ENCODE measurements at places on chromosomes 2 and 18.

GRCh38 chr2:43020296-43020695 lies 206.1 kb downstream of the ZFP36L2 start:
- no peak for DNase-seq

DNA sequence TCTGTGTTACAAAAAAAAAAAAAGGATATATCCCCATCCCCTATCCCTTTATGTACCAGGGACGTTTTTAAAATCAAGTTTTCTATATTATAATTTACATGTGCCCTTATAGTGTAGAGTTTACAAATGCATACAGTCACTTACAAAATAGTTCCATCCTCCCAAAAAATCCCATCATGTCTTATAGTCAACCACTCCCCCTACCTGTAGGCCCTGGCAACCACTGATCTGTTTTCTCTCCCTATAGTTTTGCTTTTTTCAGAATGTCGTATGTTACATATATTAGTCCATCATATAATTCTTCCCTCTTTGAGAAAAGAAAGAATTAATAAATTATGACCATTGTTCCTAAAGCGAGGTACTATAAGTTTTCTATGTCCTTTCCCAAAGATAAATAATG lies 17.8 kb downstream of the CFAP210 start:
- no peak for DNase-seq

GRCh38 chr2:64910972-64911433 lies 78.2 kb upstream of the SLC1A4 start:
- DNase-seq, result no peak

- no peak for DNase-seq
Observed at GRCh38 chr18:45085916-45086624, 405.4 kb downstream of the SETBP1 start.

DNA sequence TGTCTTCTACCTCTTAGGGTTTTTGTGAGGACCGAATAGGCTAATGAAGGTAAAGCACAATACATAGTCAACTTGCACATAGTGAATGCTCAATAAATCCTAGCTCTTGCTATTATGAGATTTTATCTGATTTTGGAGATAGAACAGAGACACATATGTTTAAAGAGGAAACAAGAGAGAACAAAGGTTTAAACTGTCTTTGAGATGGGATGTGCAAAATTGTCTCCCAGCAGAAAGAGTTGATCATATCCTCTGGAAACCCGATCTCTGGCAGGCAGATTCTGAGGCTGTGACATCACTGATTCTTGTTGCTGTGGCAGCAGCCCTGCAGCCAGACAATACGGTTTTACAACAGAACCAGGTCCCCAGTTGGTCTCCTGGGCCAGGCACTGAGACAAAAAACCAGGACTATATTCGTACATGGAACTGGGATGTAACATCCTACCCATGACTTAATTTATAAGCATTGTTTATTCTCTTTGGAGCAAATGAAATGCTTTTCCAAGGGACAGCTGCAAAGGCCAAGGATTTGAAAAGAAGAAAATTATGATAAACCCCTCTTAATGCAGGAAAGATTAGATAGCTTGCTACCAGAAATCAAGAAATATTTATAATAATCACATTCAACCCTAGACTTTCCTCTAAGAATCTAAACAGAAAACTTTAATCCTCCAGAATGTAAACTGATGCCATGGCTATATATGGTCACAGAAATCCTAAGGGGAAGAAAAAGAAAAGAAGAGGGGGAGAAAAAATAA lies 80.2 kb downstream of the SLC8A1 start:
- DNase-seq, result no peak

GRCh38 chr2:112021781-112022231 lies 33.3 kb upstream of the TMEM87B start:
- no peak for DNase-seq

DNA sequence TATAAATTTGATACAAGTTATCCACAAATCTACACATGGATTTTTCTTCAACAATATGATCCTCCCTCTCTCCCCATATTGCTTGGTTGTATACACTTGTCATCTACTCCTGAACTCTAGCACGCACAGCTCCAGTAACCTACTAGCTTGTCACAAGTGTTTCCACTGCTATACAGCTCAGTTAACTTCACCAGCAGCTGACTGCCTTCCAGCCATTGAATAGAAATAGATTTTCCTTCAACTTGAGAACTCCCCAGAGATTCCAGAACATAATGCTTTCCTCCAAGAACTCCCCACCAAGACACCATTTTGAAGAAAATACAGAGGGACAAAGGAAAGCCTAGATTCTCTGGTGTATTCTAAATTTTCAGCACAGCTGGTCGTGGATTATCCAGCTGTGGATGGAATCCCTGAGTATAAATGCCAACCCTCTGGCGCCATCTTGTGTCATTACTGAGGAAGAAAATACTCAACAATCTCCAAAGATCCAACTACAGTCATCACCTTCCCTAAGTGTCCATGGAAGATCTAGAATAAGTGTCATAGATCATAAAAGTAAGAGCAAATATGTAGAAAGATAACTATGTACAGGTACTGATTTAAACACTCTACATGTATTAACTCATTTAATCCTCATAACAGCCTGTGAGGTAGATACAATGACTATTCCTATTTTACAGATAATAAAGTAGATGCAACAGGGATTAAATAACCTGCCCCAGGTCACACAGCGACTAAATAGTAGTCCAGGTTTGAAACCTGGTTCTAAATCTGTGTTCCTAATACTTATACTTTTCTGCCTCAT lies 156.7 kb downstream of the ARHGAP28 start:
- no peak for DNase-seq

DNA sequence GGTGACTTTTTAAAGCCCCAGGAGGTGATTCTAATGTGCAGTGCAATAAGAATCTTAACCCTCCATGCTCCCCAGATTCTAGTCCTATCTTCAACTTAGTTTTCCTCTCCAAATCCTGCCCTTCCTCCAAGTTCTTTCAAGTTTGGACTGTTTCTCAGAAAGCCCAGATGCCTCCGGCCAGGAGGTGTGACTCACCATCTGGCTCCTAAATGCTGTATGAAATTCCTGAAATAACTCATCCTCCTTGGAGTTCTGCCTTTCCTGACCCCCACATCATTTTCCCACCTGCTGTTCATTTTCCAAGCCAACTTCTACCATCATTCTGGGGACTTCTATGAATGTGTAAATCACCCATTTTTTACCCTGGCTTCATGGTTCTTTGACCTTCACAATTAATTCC lies 118.2 kb upstream of the NOL4 start:
- no peak for DNase-seq

GRCh38 chr2:176246331-176246730 lies 22.9 kb upstream of the MTX2 start:
- no peak for DNase-seq

- no peak for DNase-seq
Observed at GRCh38 chr2:237487496-237487895, 445 bp downstream of the MLPH start.

DNA sequence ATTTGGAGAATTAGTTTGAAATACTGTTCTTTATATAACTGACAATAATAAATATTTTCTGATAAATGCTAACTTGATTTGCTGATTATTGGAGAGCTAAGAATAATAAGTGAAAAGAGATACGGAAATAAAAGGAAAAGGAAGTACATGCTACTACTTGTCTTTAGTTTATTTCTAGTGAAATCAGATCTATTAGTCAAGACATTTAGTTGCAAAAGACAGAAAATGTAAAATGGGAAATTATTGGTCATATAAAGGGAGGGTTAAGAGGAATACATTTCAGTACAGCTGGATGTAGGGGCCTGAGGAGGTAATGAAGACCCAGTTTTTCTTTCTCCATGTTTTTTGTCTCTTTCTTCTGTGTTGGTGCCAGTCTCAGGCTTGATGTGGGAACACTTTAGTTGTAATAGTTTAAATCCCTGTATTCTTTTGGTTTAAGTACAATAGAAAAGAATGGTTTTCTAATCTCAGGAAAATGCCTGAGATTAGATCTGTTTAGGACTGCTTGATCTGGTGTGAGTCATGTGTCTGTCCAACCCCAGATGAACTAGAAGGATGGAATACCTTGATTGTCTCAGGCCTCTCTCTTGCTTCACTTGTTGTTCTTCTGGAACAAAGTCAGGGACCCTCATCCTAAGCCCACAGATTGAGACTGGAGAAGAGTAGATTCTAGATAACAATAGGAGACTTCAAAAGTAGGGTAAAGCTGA lies 58.0 kb downstream of the PLCL1 start:
- no peak for DNase-seq

GRCh38 chr2:19685731-19686130 lies 216.1 kb downstream of the TTC32 start:
- no peak for DNase-seq

GRCh38 chr2:58081000-58081399 lies 34.4 kb downstream of the VRK2 start:
- no peak for DNase-seq
